Adipocyte (in vitro differentiated cells): ENCODE measurements at places on chromosomes 13 and 19.

GRCh38 chr19:50286443-50286842 is 42.7 kb downstream of the KCNC3 start:
- no peak for DNase-seq

DNA sequence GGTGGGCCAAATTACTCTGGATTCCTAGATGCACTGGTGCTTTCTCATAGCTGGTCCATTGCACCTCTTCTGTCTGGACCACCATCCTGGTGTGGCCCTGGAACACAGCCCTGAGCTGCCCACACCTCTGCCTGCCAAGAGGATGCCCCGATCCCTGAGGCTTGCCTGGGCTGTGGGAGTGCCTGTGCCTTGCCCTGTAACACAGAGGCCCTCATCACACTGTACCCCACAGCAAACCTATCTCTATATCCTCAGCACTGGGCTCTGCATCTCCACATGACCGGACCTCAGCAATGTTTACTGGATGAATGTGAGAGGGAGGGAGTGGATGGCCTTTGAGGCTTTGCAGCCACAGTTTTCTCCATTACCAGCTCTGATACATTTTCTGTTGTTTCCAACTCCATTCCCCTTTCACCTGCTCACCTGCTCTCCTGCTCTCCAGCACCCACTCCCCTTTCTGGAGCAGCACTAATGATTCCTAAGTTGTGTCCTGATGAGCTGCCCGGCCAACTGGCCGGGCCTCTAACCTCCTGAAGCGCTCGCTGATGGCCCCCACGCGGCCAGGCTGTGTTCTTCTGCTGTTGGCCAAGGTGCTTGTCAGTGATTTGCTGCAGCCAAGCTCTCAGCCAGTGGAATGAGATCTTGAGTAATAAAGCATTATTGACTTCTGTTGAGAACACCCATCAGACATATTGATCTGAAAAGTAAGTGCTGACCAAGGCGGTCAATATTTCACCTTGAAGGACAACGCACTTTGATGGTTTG is 232.6 kb downstream of the TEX29 start:
- no peak for DNase-seq

- DNase-seq: peak; percentile 41
Measured at GRCh38 chr13:111392486-111392885, 72.0 kb downstream of the TEX29 start.

- no peak for DNase-seq
Measured at GRCh38 chr13:97140131-97140530, 82.0 kb upstream of the MBNL2 start.

- peak; percentile 45 for DNase-seq
Measured at GRCh38 chr13:39765801-39766463, 110.5 kb downstream of the COG6 start.

DNA sequence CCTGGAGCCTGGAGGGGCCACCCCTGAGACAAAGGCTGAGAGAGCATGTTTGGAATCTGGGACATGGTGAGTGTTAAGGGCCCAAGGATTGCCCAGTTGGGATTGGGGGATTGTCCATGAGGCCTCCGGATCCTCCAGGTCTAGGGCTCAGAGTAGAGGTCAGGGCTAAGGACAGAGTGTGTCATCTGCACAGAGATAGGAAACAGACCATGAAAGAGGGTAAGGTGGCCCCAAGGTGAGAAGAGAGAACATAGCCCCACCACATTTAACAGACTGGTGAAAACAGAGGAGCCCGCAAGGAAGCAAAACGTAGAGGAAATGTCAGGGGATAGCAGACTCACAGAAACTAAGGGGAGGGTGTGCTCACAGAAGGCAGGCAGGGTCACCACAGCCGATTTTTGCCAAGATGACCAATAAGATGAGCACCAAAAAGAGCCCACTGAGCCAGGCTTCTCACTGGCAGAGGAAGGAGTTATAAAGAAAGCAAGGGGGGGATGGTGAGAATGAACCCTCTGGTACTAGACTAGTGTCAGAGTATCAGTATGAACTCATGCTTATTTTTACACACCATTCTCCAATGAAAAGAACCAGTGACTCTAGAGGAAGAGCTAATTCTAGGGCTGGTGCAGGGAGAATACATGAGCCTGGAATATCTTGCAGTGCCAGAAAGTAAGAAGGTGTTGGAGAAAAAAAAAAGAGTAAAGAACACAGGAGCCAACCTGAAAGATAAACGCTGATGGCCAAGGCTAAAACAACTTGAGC is 17.5 kb downstream of the DYRK1B start:
- no peak for DNase-seq

DNA sequence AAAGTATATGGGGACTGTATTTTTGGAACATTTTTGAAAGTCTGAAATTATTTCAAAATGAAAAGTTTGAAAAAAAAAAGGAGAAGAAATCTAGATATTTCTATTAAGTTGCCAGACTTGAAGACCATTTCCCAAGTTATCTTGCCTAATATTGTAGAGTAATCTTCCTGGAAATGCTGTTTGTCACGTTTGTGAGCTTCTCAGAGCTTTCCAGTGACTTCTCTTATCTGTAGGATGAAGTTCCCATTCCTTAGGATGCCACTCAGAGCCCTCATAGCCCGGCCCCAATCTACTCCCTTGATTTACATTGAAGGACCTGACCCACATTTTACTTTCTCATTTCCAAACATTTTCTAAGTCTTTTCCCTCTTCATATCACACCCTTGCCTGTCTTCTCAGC is 23.6 kb downstream of the CEACAM8 start:
- no peak for DNase-seq

DNA sequence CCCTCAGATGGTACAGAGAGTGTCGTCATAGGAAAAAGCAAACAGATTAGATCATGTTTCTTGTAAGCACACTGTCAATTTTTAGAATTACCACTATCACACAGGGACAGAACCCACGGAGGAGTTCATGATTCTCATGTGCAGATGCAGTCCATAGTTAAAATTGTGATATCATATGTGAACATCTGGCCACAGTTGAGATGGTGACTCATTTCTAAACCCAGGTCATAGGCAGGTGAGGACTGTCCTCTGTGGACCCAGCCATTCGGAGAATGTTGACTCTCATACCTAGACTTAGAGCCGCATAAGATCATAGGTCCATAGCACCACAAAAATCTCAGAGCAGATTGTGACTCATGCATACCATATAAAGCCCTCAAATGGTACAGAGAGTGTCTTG is 17.8 kb upstream of the ZNF730 start:
- no peak for DNase-seq

DNA sequence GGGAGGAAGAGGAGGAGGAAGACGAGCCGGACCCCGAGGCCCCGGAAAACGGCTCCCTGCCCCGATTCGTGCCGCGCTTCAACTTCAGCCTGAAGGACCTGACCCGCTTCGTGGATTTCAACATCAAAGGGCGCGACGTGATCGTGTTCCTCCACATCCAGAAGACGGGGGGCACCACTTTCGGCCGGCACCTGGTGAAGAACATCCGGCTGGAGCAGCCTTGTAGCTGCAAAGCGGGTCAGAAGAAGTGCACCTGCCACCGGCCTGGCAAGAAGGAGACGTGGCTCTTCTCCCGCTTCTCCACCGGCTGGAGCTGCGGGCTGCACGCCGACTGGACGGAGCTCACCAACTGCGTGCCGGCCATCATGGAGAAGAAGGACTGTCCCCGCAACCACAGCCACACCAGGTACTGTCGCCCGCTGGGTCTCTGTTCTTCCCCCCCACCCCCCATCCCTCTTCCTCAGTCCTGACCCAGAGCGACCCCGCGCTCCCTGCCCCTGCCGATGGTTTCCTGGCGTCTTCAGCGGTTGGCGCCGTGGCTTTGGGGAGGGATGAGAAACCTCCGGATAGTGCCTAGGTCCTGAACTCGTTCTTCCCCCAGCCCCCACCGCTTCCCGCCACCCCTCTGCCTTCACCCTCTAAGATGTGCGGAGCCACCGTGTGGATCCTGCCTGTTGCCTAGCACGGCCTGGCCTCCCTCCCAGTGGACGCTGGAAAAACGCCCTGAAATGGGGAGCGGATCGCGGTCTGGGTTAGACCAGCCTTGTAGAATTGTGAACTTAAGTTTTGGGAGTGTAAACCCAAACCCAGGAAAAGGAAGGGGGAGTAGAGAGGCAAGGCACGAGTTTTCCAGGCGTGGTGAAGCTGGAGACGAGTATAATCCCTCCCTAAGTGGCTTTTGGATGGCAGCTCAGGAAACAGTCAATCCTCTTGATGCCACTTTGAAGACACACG is 1.5 kb downstream of the HS6ST3 start:
- no peak for DNase-seq

- no peak for DNase-seq
Measured at GRCh38 chr13:80945328-80945727, 604.4 kb upstream of the SPRY2 start.

GRCh38 chr13:30346153-30346788 is 38.9 kb upstream of the KATNAL1 start:
- DNase-seq: no peak

GRCh38 chr19:13983213-13983889 is 22.8 kb downstream of the RFX1 start:
- DNase-seq: no peak

- no peak for DNase-seq
Measured at GRCh38 chr13:26837997-26838396, 77.4 kb upstream of the GPR12 start.

GRCh38 chr19:8682931-8683330 is 15.7 kb downstream of the ACTL9 start:
- DNase-seq: no peak

GRCh38 chr19:3471954-3472655 is 8.2 kb downstream of the SMIM24 start:
- peak; percentile 48 for DNase-seq

- DNase-seq: no peak
Measured at GRCh38 chr13:94666065-94666464, 46.3 kb downstream of the SOX21 start.

GRCh38 chr13:68676513-68677115 is 1431.0 kb upstream of the ATXN8OS start:
- no peak for DNase-seq

- peak; percentile 42 for DNase-seq
Measured at GRCh38 chr19:45547965-45548609, 36.5 kb downstream of the OPA3 start.

GRCh38 chr13:27293076-27293691 is 22.6 kb downstream of the RASL11A start:
- DNase-seq: no peak

GRCh38 chr19:53597023-53597422 is 34.8 kb upstream of the DPRX start:
- peak; percentile 13 for DNase-seq

DNA sequence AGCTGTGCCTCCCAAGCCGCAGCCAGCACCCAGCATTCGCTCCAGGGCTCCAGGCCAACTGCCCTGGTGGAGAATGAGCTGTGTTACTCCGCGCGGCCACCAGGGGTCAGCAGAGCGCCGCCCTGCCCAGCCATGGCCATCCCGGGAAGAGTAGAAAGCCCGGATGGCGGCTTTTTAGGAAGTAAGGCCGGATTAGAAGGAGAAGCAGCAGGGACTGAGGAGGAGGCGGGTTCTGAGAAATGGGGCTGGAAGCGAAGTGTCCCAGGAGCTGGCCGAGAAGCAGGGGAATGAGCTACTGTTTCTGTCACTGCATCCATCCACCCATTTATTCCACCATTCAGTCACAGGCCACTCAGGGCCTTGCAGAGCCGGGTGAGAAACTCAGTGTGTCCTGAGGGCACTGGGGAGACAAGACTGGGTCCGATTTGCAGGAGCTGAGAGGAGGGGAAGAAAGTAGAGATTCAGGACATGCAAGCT is 6.6 kb upstream of the NPAS1 start:
- DNase-seq: peak; percentile 87

GRCh38 chr19:14654786-14655560 is 19.7 kb downstream of the ADGRE3 start:
- DNase-seq: no peak

DNA sequence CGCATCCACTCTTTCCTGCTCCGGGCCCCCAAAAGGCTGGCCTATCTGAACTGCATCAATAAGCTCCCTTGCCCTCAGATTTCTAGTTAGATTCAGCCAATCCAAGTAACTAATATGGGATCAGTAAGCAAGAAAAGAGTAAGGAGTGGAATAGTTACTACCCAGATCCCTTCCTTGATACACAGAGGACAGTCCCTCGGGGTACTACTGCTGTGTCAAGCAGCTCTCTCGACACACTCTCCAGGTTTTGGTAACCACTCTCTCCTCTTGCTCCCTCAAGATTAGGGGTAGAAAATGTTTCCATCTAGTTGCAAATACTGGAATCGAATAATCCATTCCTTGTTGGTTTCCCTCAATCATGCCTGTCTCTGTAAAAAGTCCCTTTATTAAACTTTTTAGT is 65.4 kb downstream of the UGGT2 start:
- no peak for DNase-seq

GRCh38 chr13:81636120-81636519 is 1295.2 kb upstream of the SPRY2 start:
- DNase-seq: no peak

GRCh38 chr13:67515895-67516294 is 285.8 kb upstream of the PCDH9 start:
- DNase-seq: peak; percentile 70

GRCh38 chr13:60163478-60164233 is at the start of gene DIAPH3:
Gene DIAPH3 (minus strand): TSS chr13:60163928. CDS start chr13:60163766, 162 bp downstream.
- DNase-seq: peak; percentile 99

DNA sequence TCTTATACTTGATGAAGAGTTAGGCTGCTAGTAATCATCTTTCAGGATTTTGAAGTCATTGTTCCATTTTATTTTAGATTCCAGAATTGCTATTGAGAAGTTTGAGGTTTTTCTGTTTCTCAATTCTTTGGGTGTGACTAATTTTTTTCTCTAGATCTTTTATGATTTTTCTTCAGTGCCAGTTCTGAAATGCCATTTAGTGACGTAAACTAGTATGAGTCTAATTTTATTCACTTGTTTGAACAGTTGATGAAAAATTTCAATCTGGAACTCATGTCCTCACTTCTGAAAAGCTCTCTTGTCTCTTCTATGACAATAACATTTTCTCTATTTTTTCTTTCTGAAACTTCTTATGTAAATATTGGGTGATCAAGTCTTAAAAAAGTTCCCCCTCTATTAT is 188.5 kb upstream of the HTR2A start:
- DNase-seq: peak; percentile 38

- no peak for DNase-seq
Measured at GRCh38 chr13:112071723-112072533, 5.0 kb downstream of the SOX1 start.

- DNase-seq: no peak
Measured at GRCh38 chr19:51027873-51028272, 1.5 kb upstream of the KLK11 start.

GRCh38 chr13:23608138-23608537 is 37.9 kb downstream of the TNFRSF19 start:
- no peak for DNase-seq

DNA sequence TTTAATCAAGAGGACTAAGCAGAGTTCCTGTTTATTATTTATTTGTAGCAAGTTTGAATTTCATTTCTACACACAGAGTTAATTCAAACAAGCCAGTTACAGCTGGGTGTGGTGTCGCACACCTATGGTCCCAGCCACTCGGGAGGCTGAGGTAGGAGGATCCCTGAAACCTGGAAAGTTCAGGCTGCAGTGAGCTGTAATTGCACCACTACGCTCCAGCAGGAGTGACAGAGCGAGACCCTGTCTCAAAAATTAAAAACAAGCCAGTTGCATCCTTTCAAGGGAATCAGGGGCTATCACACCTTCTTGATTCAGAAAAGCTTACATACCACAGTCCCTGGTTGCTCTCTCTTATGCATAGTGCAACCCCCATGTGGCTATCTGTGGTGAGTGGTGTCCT is 19.8 kb downstream of the ZNF586 start:
- no peak for DNase-seq
